ENCODE measurements at places on chromosomes 16 and 17. TPM values are rescaled to one million over a fixed set of nuclear protein-coding genes. Genes with fewer than 3 reads are reported as not detected.

The HOXB8 gene
- 0.15 TPM for total RNA-seq

The ZFP3 gene
- total RNA-seq: 0.83 TPM

The CDK3 gene
- 3.6 TPM for total RNA-seq

The RNU2-1 gene
- total RNA-seq: 2,459 TPM

The NEUROD2 gene
- not detected for total RNA-seq

The ADAD2 gene
- not detected for total RNA-seq

The SCARF1 gene
- total RNA-seq: 12.5 TPM

The GLIS2 gene
- total RNA-seq: 1.6 TPM

The ZNF624 gene
- total RNA-seq: 0.60 TPM

The CRISPLD2 gene
- 4.5 TPM for total RNA-seq

The GRIN2A gene
- 0.03 TPM for total RNA-seq

The FOXL1 gene
- total RNA-seq: 0.28 TPM

The CEP131 gene
- 2.1 TPM for total RNA-seq

The ZNF19 gene
- 3.8 TPM for total RNA-seq

The KCNJ12 gene
- 1.7 TPM for total RNA-seq

The SRCAP gene
- 27.7 TPM for total RNA-seq
